ENCODE measurements at places on chromosomes 1 and 21. TPM values are rescaled to one million over a fixed set of nuclear protein-coding genes. Genes with fewer than 3 reads are reported as not detected.

GRCh38 chr1:190479050-190479397, 1.4 kb upstream of the BRINP3 start:
- DNase-seq: no peak

DNA sequence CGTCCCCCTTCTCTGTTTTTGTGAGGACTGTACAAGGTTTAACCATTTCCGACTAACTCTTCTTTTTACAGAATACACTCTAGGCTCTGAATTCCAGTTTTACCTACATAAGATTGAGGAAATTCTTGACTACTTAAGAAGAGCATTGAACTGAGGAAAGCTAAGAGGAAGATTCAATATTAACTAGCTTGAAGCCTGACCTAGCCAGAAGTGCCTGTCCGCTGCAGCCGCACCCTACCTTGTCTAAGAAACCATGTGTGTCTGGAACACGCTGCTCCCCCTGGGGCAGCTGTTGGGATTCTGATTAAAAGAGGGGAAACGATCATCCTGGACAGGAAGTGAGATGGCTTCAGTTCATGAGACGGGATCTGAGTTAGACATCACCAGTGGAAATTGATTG, 28.9 kb downstream of the CA6 start:
- no peak for DNase-seq

DNA sequence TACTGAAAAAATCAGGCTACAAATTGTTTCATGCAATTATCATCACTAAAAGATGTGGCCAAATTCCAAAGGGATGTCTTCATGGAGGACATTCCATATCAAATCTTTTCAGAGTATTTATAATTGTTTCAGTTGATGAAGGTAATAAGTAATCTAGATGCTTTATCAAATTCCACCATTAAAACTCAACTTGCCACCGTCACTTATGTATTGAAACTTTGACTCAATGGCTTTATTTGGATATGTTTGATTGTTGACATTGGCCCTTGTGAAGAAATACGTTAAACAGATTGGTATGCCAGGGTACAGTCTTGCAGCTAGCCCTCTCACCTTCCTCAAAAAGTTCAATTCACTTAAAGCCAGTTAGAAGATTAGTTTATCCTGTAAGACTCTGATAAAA, 32.2 kb upstream of the PALMD start:
- no peak for DNase-seq

- DNase-seq: no peak
Observed at GRCh38 chr1:26518355-26518754, 11.2 kb upstream of the RPS6KA1 start.

DNA sequence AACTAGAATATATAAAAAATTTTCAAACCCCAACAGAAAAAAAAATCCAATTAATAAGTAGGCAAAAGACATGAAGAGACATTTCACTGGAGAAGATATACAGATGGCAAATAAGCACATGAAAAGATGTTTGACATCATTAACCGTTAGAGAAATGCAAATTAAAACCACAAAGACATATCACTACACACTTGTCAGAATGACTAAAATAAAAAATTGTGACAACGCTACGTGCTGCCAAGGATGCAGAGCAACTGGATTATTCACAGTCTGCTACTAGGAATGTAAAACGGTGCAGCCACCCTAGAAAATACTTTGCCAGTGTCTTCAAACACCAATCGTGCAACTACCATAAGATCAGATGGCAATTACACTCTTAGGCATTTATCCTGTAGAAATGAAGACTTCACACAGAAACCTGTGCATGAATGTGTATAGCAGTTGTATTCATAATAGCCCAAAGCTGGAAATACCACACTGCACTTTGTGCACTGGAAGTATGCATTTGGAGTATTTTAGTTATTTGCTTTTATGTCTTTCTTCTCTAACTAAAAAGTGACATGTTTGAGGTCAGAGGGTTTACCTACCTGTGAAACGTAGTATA, 75.3 kb upstream of the PALMD start:
- no peak for DNase-seq

Gene CLIC6
- 3.8 TPM for total RNA-seq

Gene LCE3E
- not detected for total RNA-seq

DNA sequence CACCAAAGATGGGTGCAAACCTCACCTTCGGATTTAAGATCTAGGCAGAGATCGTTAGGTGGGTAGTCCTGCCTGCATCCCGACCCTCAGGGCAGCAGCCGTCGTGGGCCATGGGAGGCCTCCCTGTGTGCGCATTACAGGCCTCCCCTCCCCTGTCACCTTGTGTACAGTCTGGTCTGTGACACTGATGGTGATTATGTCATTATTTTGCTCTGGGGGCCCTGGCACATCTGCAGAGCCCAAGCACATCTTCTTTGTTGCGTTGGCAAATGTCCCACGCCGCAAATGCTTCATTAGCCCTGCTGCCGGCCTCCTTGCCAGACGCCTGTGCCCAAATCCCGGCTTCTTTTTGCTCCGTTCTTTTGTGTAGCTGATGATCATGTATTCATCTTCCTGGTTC, 31.7 kb downstream of the PROX1 start:
- DNase-seq: no peak

GRCh38 chr1:220441211-220441610, 86.7 kb upstream of the MARK1 start:
- DNase-seq: no peak

Gene RAD54L
- 51.2 TPM for total RNA-seq

Gene BMP8B
- 0.82 TPM for total RNA-seq

GRCh38 chr1:17581389-17582123, 42.1 kb downstream of the ARHGEF10L start:
- DNase-seq: no peak

DNA sequence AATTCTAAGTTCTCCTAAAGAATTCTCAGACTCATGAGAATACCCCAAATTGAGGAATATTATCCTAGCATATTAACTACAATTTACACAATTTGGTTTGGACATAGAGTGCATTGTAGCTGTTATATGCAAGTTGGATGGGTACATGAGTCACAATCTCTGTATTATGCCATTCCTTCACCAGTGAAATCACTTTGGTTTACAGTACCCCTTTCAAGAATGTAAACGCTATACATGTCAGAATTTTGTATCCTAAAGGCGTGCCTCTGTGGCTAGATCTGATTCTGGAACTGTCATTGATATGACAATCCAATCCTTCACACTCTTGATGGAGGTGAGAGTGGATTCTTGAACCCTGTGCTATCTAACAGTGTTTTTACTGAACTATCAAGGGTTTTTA, 6.7 kb upstream of the IL10RB start:
- DNase-seq: no peak

- no peak for DNase-seq
Observed at GRCh38 chr1:28136922-28137613, 39.4 kb downstream of the PTAFR start.

Gene OR2T33
- not detected for total RNA-seq

- no peak for DNase-seq
Observed at GRCh38 chr1:170707959-170708655, 44.2 kb downstream of the PRRX1 start.

DNA sequence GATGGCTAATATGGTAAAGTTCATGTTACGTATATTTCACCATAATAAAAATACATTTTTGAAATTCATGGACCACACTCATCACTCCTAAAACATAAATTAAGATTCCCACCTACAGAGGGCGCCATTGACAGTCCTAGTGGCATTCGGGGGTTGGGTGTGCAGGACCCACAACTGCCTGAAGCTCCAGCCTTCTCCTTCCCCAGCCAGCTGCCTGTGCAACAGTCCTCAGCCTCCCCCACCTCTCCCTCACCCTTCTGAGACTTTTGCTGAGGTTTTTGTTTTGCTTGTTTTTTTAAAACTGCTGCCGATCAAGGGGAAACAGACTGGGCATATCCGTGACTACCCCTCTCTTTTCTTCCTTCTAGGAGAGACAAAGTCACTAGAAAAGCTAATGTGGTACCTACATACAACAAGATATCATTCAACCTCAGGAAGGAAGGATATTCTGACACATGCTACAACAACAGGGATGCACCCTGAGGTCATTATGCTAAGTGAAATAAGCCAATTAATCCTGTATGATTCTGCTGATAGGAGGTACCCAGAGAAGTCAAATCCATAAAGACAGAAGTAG, 9.2 kb upstream of the EVA1C start:
- DNase-seq: peak; percentile 58

GRCh38 chr1:209356976-209357377, 226.5 kb upstream of the CAMK1G start:
- no peak for DNase-seq

GRCh38 chr1:30522031-30523004, 201.1 kb downstream of the MATN1 start:
- DNase-seq: no peak

- no peak for DNase-seq
Observed at GRCh38 chr1:167905671-167906070, 8.3 kb downstream of the ADCY10 start.

Gene SLC16A4
- total RNA-seq: 0.30 TPM

Gene CAPN8
- not detected for total RNA-seq

DNA sequence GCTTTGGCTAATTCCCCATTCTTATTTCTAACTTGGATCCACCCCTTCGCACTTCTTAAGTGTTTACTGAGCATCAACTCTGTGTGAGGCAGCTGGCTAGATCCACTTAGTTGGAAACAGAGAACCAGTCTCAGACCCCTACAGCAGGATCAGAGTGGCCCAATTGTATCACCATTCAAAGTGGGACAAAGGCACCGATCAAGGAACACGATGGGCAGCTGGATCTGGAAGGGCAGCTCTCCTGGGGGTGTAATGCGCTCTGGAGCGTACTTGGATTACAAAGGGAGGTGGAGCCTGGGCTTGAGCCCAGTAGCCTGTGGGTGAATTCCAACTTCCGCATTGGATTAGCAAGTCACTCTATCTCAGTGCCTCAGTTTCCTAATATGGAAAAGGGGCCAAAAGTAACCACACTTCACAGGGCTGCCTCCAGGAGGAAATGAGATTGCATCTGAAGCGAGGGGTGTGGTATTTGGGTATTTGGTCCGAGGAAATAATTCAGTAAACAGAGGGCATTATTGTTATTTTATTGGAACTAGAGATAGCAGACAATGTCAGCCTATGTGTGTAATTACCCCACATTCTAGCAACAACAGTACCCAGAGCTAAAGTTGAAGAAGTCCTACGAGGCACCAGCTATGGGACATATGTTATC, 11.9 kb downstream of the ECE1 start:
- no peak for DNase-seq

GRCh38 chr1:232754930-232755329, 50.3 kb upstream of the MAP10 start:
- DNase-seq: no peak

- no peak for DNase-seq
Observed at GRCh38 chr1:204977318-204977717, 65.7 kb upstream of the CNTN2 start.

GRCh38 chr1:117271959-117272358, 61.2 kb upstream of the VTCN1 start:
- DNase-seq: no peak

GRCh38 chr1:52332411-52332810, 33.6 kb downstream of the CC2D1B start:
- no peak for DNase-seq

Gene CCDC24
- total RNA-seq: 12.1 TPM

Gene PLEKHO1
- 23.3 TPM for total RNA-seq

DNA sequence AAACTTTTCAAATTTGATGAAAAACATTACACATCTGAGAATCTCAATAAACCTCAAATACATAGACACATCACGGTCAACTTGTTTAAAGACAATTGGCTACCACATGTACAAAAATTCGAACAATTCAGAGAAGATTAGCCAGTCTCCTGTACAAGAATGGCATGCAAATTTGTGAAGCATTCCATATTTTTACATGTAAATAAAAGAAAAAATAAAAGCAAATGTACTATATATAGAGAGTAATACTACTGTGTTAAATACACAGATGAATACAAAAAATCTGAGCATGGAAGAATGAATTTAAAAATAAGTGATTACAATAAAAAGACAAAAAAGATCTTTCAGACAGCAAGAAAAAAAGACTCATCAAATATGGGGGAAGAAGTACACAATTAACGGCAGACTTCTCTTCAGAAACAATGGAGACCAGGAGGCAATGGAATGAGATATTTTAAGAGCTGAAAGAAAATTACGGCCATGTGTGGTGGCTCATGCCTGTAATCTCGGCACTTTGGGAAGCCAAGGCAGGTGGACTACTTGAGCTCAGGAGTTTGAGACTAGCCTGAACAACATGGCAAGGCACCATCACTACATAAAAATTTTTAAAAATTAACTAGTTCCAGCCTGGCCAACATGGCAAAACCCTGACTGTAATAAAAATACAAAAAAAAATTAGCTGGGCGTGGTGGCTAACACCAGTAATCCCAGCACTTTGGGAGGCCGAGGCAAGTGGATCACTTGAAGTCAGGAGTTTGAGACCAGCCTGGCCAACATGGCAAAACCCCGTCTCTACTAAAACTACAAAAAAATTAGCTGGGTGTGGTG, 23.2 kb downstream of the HAX1 start:
- DNase-seq: no peak

GRCh38 chr1:180909005-180909414, 3.7 kb upstream of the KIAA1614 start:
- DNase-seq: no peak

- no peak for DNase-seq
Observed at GRCh38 chr1:247360991-247361731, 29.5 kb upstream of the ZNF496 start.

GRCh38 chr1:26579681-26580111, 50.1 kb downstream of the RPS6KA1 start:
- no peak for DNase-seq

GRCh38 chr1:192225703-192226102, 67.4 kb downstream of the RGS18 start:
- no peak for DNase-seq

Gene SYTL1
- total RNA-seq: 19.7 TPM

GRCh38 chr1:180194546-180195207, 35.4 kb upstream of the LHX4 start:
- DNase-seq: no peak

- DNase-seq: no peak
Observed at GRCh38 chr1:115401676-115402075, 63.6 kb upstream of the NGF start.

Data from WTC11 (cell line).